Gastrocnemius medialis (tissue), 4 donors: ENCODE measurements at places on chromosomes 2 and 18.

DNA sequence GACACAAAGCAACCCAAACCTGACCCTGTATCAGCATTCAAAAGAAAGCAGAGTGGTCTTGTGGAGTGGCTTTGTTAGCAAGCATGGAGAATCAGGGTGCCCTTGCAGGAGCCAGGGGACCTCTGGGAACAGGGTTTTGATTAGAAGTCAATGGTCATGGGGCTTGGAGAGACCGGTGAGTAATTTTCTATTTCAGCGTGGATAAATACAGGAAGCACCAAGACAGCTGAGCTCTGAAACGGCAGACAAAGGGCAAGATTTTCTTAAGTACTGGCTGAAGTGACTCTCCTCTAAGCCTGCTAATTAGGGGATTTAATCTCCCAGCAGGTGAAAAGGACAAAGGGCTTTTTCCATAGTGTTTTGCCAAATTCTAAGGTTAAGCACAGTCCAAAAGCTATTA lies 78.0 kb upstream of the GAREM1 start:
- DNase-seq: no peak

DNA sequence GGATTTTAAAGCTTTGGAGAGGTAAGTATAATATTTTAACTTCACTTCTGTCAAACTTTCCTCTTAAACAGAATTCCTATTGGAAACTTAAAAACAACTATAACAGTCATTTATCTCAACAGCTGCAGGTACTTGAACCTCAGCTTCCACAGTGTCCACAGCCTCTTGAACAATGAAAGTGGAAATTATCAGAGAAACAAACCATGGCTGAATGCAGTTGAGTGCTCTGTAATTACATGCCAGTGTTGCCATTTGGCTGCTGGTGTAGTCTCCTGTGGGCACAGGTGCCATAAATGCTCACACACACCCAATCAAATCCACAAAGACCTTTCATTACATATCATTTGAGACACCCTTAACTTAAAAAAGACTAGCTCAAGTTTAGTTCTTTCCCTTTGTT lies 125.1 kb downstream of the CPS1 start:
- DNase-seq: no peak

DNA sequence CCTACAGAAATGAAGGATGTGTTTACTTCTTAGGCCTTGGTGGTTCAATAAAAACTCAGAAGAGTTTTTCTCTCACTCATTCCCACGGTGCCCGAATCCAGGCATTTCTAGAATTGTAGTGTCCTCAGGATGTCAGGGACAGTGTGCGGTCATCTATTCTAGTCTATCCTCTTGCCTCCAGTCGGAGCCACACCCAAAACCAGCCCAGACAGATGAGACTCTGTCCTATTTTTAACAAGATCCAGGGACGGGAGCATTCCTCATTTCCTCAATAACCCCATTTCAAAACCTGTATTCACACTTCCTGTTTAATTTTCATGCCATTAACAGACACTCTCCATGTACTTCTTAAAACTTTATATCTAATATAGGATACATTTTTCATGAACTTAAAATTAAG lies 11.6 kb upstream of the RBMS1 start:
- DNase-seq: no peak

- no peak for DNase-seq
These were observed 45.9 kb downstream of the ST6GAL2 start for GRCh38 chr2:106839849-106840595.

DNA sequence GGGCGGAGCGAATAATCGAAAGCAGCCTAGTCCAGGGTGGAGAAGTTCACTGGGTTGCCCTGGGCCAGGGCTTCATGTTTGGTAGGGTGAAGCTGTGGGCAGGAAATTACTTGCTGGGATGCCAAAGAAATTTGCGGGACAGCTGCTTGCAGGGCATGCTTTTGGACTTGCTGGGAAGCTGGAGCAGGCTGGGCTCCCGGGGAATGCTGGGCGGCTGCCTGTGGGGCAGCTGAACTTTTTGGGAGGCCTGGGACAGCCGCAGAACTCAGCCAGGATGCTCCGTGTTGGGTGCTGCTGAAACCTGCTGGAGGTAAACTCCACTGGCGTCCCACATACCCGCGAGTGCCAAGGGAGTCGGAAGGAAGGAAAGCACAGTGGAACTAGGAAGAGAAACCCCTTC lies 31.9 kb downstream of the ASB1 start:
- DNase-seq: no peak
